ENCODE measurements at places on chromosomes 7 and 10. TPM values are rescaled to one million over a fixed set of nuclear protein-coding genes. Genes with fewer than 3 reads are reported as not detected.

DNA sequence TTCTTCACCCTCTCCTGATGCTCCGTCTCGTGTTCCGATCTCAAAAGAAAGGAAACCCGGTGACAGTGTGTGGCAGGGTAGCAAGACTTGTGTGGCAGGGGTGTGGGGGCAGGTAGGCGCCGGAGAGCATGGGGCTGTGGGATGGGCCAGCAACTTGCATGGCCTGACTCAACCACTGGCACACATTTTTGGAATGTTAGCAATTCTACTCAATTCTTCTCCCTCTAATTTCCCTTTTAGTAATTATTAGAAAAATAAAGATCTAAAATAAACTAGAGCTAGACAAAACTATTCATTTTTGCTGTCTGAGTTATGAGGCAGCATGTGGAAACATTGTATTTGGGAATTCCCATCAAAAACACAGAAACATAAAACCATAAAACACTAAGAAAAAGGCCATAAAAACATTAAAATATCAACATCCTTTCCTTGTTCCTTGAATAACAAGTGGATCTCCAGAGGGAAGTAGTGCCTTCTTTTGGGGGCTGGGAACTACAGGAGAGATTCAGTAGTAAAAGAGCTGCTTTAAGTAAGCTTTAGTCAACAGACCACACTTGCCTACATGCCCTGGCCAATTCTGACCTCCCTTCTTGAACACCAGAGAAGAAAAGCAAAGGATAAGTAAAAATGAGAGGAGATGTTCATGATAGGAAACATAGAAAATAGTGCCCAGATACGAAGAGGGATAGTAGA is 21.8 kb downstream of the SEMA3C start:
- no peak for DNase-seq

DNA sequence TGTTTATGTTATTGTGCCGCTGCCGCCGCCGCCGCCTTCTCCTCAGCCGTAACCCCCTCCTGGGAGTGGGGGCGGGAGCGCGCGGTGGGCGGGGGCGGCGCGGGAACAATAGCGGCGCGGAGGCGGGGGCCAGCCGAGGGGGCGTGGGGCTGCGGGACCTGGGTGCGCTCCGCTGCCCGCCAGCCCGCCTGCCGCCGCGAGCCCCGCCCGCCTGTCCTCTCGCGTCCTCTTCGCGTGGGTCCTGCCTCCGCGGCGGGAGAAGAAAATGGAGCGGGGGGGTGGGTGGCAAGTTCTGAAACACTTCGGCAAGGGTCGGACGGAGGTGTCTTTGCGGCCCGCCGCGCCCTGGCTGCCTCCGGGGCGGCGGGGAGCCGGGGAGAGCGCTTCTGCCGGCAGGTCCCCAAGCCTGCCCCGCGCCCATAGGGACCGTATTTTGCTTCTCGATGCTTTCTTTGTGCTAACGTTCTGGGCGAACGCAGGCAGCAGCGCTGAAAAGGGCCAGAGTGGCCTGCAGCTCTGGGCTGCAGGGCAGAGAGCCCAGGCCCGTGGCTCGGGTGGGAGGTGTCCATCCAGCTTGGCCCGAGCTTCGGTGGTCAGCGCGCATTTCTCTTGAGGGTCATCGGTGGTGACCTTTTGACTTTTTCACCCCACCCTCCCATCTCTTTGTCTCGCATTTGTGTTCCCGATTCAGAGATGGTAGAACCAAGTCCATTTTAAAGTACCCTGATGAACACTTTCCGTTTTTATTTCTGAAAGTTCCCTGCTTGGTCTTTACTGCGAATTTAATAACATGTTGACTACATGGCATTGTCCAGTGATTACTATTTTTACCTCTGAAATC is 613 bp downstream of the MAPK8 start:
- no peak for DNase-seq

DNA sequence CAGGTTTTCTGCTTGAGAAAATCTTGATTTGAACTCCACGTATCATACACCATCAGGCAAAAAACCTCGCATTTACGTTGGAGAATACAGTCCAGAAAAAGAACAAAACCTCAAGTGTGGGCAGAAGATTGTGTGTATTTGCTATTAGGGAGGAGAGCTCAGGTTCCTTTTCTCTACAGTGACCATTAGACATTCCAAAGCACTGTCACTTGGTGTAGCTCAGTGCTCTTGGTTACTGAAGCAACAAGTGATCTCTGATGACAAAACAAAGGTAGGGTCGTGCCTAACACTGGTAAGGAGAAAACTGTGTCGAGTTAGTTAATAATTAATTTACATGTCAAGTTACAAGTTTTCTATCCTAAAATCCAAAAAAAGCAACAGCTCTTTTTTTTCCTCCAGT is 72.6 kb downstream of the C1GALT1 start:
- DNase-seq, result no peak

GRCh38 chr7:53013925-53014324 is 21.5 kb upstream of the POM121L12 start:
- no peak for DNase-seq

- no peak for DNase-seq
Observed at GRCh38 chr7:146119002-146119401, 2.4 kb downstream of the CNTNAP2 start.

GRCh38 chr7:30912021-30912730 is 523 bp downstream of the AQP1 start:
- no peak for DNase-seq

DNA sequence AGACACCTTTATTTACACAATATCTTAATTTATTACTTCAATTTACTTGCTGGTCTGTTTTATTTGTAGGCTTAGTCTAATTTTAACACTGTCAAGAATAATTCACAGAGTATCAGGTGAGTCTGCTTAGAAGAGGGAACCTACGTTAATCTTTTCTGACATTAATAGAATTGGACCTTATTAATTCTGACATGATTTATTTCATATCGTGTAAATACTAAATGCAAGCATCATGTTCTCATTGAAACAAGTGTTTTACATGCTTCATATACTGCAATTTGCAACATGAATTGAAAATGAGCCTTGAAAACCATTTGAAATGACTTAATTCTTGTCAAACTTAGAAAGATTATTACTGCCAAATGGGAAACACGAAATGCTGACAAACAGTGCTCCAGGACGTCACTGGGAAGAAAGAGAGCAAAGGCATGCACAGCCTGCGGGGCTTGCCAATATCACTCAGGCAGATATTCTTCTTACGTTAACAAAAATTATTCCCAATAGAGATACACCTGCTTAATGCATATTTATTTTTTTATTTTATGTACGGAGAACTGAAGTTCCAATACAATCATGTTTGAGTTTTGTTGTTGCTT is 282.0 kb upstream of the AKR1E2 start:
- no peak for DNase-seq

DNA sequence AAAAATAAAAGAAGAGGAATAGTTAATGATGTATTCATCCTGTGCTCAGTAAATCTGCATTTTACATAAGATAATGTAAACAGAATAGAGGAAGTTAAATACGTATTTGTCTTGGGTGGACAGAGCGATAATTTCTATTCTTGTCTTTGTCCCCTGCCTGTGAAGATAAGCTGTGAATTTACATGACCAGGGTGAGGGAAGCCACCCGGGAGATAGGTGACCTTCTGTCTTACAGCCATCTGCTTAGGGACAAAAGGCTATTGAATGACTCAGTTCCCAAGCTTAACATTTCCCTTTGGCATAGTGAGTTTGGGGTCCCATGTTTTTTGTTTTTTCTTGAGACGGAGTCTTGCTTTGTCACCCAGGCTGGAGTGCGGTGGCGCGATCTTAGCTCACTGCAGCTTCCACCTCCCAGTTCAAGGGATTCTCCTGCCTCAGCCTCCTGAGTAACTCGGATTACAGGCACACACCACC is 88.7 kb upstream of the KCTD7 start:
- DNase-seq, result no peak

DNA sequence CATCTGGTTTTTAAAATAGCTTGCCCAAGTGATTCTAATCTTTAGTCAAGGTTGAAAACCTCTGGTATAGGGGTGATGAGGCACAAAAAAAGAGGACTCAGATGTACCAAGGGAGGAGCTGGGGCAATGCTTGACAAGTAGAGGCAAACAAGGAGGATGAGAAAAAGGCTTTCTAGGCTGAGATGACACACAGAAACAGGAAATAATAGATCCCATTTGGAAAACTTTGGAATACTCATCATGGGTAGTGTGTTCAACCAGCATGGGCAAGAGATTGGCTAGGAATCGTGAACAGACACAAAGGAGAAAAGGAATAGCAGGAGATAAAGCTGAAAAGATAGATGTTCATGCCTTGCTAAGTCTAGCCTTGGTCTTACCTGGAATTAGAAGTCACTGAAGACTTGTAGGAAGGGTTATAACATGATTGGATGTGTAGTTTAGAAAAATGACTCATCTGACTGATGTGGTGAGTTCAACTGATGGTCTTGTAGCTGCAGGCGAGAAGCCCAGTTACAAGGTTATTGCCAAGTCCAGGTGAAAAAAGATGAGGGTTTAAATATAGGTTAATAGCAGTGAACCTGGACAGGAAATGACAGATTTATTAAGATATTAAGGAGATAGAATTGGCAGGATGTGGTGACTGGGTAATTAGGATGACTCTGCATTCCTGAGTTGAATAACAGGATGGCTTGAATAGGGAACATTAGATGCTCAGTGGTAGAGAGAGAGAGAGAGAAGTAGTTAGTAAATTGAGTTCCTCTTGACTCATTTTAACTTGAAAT is 214.0 kb upstream of the LRGUK start:
- no peak for DNase-seq

DNA sequence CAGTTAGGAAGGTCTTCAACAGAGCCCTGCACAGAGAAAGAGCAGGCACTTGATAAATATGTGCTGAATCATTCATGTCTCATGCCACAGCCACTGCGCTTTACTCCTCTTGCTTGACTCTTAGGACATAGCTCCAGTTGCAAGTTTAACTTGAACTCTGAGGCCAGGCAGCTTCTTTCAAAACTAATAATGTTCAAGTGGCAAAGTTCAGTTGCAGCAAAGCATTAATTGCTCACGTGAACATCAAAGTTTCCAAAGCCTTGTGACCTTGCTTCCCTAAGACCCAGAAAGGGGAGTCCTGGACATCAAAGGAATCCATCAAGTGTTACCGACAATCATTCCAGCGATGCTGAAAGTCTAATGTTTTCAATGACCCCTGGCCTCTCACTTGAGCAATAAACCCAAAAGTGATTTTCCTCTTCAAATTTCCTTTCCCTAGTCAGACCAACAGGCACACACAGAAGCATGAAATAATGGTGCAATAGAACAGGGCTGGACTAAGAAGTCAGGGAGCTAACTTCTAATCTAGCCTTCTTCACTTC is 21.8 kb upstream of the TECTB start:
- no peak for DNase-seq

- no peak for DNase-seq
Observed at GRCh38 chr7:6436385-6436685, 11.4 kb downstream of the DAGLB start.

- DNase-seq, result no peak
Observed at GRCh38 chr7:36788825-36789470, 64.7 kb upstream of the AOAH start.

DNA sequence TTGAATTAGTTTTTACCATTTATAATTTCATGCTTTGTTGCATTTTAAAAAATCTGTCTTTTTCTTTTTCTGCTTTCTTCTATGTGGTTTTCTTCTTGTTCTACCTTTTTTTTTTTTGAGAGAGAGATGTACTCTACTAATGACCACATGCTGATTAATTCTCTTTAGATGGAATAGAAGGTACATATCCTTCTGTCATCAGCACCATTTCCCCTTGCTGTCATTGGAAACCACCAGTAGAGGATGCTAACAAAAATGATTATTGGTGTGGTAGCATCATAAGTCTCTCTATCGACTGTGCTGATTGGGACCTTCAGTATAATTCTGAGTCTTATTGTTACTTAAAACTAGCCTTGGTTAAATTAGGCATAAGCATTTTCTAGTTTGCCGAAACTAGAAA is 3.6 kb downstream of the ZEB1 start:
- no peak for DNase-seq

DNA sequence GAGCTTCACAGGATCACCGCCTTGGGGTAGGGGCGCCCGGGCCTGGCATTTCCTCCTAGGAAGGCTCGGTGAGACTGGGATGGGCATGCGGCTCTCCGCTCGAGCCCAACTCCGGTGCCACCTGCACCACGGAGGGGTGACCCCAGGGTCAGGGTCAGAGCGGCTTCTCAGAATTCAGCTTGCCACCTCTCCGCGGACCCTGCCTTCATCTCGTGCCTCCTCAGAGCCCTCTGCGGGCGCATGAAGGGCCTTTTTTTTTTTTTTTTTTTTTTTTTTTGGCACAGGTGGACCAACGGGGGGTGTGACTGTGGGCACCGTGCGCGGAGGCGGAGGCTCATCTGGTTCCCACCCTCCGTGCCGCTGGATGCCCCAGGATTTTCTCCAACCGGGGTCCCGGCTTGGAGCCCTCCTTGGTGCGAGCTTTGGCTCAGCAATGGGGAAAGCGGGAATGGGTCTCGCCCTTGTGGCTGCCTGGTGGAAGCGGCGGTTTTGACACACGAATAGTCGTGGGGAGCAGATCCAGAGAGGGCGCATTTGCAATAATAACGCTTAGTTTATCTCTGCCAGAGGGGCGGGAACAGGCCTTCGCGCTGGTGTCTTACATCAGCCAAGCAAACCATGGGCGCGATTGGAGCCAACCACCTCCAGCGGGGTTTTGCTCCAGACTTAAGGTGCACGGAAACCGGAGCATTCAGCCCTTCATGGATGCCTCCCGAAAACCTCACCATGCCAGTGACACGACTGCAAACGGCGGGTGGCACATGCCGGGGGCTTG is 5.0 kb upstream of the TNRC18 start:
- no peak for DNase-seq

DNA sequence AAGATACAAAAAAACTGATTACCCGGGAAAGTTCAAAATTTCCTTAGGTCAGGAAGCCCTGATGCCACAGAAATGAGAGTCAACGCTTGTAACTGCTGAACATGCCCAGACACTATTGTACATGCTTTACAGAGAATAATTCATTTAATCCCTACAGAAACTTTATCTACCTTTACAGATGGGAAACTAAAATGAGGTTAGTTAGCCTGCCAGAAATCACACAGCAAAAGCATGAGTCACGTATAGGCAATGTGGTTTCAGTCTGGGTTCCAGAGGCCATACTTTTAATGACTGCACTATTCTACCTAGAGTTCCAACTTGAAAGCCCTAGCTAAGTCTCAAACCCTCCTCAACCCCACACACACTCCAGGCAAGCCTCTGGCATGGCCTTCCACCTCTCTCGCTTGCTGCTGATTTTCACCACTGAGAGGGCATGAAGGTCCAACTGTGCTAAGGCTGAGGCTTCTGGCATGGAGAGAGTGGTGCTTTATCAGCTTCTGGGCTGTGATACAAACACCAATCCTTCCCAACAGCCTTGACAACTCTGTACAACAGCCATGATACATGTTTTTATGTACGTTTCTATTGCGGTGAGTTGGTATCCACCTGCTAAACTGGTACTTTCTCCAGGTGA is 1011.2 kb upstream of the GHITM start:
- DNase-seq, result no peak

SMKR1 gene
- 8.9 TPM for total RNA-seq

EVX1 gene
- total RNA-seq, result 0.25 TPM

VSTM4 gene
- 0.07 TPM for total RNA-seq

MINDY4 gene
- 6.1 TPM for total RNA-seq

ZNF735 gene
- not detected for total RNA-seq

SLC18A2 gene
- not detected for total RNA-seq

FZD1 gene
- 3.7 TPM for total RNA-seq

NRG3 gene
- not detected for total RNA-seq
